ENCODE measurements at places on chromosomes 11 and 22.

GRCh38 chr22:50314455-50315288, 7.2 kb upstream of the PLXNB2 start:
- no peaks in the 10 kb centered on the region for H3K27me3 ChIP-seq
- H3K4me3 ChIP-seq: no peak overlapping the region
- peak; percentile 56 for DNase-seq
- H3K36me3 ChIP-seq: no peaks in the 10 kb centered on the region
- H3K27ac ChIP-seq: no peak overlapping the region

DNA sequence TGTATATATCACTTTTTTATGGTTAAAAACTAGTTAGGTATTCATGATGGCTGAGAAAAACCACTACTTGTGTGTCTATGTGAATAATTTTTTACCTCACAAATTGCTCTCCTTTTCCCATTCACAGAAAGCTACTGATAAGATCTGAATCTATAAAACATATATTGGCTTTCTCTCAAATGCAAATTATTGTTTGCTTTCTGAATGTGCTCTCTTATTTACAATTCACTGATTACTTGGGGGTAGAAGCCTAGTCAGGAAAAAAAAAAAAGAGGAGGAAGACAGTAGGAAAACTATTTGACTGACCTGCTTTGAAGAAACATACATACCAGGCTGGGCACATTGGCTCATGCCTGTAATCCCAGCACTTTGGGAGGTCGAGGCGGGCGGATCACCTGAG, 20.5 kb downstream of the PGM2L1 start:
- no peak overlapping the region for H3K4me3 ChIP-seq
- DNase-seq: no peak
- no peaks in the 10 kb centered on the region for H3K27me3 ChIP-seq
- no peaks in the 10 kb centered on the region for H3K36me3 ChIP-seq
- H3K4me1 ChIP-seq: no peaks in the 10 kb centered on the region

- no peak overlapping the region for H3K27ac ChIP-seq
- H3K27me3 ChIP-seq: no peaks in the 10 kb centered on the region
- H3K4me1 ChIP-seq: no peaks in the 10 kb centered on the region
- peak; percentile 89 for DNase-seq
- no peak overlapping the region for H3K4me3 ChIP-seq
These were observed 64.2 kb upstream of the BLID start for GRCh38 chr11:122179961-122180834.

GRCh38 chr11:130202818-130203689, 43.5 kb downstream of the ST14 start:
- H3K4me3 ChIP-seq: no peak overlapping the region
- DNase-seq: no peak
- no peaks in the 10 kb centered on the region for H3K4me1 ChIP-seq
- no peaks in the 10 kb centered on the region for H3K27me3 ChIP-seq

- H3K27ac ChIP-seq: peak within 1 kb of the TSS; percentile 54
- peak within 1 kb of the TSS; percentile 91 for H3K4me3 ChIP-seq
- H3K36me3 ChIP-seq: no peaks in the 10 kb centered on the region
- H3K4me1 ChIP-seq: peaks cover 4% of the 10 kb centered on the region
- H3K27me3 ChIP-seq: peaks cover 5% of the 10 kb centered on the region
- peak; percentile 89 for DNase-seq
These were observed at the start of gene DENND6B for GRCh38 chr22:50326956-50327710. Gene DENND6B, minus strand, starts transcription at chr22:50327012. Its CDS starts 24 bp downstream, at chr22:50326988.

- no peaks in the 10 kb centered on the region for H3K27me3 ChIP-seq
- peaks cover 19% of the 10 kb centered on the region for H3K4me1 ChIP-seq
- H3K27ac ChIP-seq: no peak overlapping the region
- no peak for DNase-seq
These were observed 86.2 kb downstream of the GALNT18 start for GRCh38 chr11:11535611-11536010.

DNA sequence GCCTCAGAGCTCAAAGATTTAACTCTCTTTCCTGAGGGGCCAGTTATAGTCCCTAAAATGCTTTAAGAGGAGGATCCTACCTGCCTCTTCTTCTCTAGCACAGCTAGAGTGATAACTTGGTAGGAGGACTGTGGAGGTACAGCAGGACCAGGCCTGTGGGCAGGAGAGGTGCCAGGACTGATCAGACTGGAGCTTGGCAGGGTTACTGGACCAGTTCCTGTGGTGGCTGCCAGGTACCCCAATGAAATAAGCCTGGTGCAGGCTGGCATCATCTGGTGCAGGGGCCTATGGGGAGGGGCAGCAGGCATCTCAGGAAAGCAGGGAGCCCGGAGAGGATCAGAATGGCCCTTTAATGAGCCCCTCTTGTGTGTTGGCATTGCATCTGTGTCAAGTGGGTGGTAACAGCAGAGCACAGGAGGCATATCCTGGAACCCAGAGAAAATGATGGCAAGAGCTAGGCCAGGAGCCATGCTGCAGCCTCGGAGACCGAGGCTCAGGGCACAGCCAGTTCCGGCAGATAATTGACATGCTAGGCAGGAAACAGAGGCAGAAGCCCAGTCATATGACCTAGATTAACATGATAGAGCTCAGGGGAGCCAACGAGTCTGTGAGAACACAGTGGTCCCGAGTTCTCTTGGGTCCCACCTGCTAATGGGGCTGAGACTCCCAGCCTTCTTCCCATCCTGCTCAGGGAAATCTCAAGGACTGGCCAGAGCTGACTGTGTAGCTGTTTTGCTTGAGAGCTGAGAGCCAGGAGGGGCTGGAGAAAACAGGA, 187.5 kb upstream of the ZBED5 start:
- no peaks in the 10 kb centered on the region for H3K36me3 ChIP-seq
- H3K27me3 ChIP-seq: peaks cover 3% of the 10 kb centered on the region
- H3K27ac ChIP-seq: no peak overlapping the region
- H3K4me3 ChIP-seq: no peak overlapping the region
- DNase-seq: no peak

All from cardiac muscle cell (in vitro differentiated cells and primary cell).